Activated CD8-positive, alpha-beta memory T cell treated with anti-CD3 and anti-CD28 coated beads for 48 hours (primary cell): ENCODE measurements at places on chromosomes 4 and X.

GRCh38 chr4:7083597-7084563 is 16.0 kb upstream of the GRPEL1 start:
- no peak for DNase-seq

DNA sequence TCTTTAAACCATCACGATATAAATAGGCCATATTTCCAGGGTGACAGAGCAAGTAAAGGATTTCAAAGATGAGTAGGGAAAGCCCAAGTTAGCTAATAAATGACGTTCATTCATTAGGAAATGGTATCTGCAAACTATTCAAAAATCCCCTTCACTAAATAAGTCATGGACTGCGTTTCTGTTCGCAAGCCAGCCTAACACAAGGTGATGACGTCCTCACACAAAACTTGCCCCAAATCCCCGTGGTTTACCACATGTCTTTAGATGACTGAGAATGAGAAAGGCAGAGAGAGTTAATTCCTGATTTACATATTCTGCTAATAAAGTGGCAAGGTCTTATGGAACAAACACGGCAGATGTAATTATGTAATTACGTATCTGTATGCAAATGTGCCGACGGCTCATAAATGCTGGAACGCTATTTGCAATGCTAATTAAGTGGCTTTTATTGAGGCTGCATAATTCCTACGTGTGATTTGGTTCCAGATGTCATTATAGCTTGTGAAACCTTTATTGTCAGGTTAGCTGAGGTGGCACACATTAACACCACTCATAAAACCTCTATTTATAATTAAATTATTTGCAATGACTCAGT is 437.7 kb upstream of the FRG1 start:
- DNase-seq = no peak

- DNase-seq = no peak
These were observed 32.2 kb downstream of the GPAT3 start for GRCh38 chr4:83568062-83568461.

- no peak for DNase-seq
These were observed 39.2 kb downstream of the FGFRL1 start for GRCh38 chr4:1050486-1051213.

DNA sequence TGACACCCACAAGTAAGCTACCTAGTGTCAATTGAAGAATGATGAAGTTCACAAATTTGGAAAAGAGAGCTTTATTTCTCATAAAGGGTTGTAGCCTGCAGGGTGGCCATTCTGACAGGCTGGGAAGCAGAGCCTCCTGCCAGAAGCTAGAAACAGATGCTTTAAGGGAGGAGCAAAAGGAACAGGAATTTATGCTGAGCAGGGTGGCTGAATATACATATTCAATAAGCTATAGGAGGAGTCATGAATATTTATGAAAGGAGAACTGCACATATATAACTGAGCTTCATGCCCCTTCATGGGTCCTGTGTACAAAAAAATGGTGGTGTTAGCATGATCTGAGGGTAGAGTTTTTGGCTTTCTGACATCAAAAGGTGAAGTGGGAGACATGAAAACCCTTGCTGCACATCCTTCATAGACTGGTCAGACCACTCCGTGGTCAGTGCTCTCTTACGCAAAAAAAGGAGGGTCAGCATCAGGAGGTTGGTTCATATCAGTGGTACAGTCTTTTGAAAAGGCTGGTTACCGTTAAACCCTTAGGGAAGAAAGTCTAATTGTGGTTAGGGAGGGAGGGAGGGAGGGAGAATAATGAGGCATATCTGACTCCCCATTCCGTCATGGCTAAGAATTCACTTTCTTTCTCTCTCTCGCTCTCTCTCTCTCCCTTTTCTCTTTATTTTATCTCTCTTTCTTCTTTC is 121.4 kb downstream of the LUZP4 start:
- DNase-seq = no peak

GRCh38 chr4:186709517-186709916 is 14.1 kb downstream of the FAT1 start:
- no peak for DNase-seq

DNA sequence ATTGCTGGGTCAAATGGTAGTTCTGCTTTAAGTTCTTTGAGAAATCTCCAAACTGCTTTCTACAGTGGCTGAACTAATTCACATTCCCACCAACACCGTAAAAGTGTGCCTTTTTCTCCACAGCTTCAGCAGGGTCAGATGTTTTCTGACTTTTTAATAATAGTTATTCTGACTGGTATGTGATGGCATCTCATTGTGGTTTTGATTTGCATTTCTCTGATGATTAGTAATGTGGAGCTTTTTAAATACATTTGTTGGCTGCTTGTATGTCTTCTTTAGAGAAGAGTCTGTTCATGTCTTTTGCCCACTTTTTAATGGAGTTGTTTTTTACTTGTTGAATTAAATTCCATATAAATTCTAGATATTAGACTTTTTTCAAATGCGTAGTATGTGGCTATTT is 257.5 kb upstream of the ANKRD50 start:
- DNase-seq = no peak

GRCh38 chr4:76597423-76597979 is 162.5 kb downstream of the SHROOM3 start:
- DNase-seq = no peak

DNA sequence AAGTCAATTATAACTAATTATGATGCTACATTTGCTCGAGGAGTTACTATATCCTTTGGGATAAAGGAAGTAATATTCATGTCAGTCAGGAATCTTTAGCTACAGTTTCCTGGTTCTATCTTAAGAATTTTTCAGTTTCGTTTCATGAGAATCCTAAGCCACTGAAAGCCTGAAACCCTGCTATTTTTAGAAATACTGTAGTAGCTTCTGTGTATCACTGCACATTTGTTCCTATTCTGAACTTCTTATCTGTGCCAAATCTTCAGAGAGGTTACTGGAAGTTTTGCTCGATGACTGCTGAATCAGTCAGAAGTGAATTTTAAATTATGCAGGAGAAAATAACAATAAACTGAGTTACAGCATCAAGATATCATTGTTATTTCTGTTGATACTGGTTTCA is 249.2 kb downstream of the TENM3 start:
- DNase-seq = no peak

DNA sequence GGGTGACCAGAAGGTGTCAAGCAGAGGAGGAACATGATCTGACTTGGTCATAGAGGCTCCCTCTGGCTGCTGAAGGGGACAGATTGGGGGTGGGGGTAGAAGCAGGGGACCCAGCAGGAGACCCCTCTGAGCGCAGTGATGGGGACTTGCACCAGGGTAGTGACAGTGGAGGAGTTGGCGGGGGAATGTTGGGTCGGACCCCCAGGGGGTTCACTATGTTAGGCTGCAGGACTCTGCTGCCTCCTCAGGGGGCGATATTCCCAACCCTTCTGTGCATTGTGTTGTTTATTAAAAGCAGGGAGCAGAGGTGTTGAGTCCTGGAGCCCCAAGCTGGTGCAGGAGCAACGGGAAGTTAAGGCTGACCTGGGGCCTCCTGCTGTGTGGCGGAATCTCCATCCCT is 8.8 kb downstream of the WDR13 start:
- DNase-seq = no peak

- no peak for DNase-seq
These were observed 119.5 kb downstream of the PJA1 start for GRCh38 chrX:69045616-69046345.

DNA sequence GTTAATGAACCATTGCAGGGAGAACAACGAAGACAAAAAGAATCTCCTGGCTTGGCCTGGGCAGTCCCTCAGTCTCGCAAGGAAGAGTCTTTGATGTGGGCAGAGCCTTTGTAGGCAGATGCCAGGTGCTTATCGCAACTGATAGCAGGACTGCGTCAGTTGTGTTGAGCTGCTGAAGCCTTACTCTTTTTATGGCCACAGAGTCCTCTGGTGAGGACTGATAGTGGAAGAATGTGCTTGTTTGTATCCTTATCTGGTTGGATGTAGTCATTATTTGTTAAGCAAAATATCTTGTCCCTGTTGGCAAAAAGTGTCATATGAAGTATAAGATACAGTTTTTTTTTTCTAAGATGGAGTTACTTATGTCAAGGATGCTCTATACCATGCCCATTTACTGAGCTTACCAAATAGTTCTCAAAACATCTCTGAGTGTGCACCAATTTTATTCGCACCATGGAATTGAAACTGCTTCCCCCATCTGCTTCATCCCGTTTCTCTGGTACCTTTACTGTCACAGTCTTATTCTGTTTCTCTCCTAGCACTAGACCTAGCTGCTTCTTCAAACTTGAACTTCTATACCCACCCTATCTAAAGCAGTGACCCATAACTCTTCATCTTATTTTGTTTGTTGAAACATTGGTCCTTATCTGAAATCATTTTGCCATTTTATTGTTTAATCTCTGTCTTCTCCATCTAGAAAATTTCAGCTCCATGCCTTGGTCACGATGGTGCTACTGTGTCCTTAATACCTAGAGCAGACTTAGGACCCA is 47.0 kb upstream of the SPRY1 start:
- DNase-seq = no peak

GRCh38 chr4:53709693-53710092 is 118.4 kb upstream of the LNX1 start:
- no peak for DNase-seq

- no peak for DNase-seq
These were observed 1.7 kb downstream of the SH3D19 start for GRCh38 chr4:151323667-151324066.

DNA sequence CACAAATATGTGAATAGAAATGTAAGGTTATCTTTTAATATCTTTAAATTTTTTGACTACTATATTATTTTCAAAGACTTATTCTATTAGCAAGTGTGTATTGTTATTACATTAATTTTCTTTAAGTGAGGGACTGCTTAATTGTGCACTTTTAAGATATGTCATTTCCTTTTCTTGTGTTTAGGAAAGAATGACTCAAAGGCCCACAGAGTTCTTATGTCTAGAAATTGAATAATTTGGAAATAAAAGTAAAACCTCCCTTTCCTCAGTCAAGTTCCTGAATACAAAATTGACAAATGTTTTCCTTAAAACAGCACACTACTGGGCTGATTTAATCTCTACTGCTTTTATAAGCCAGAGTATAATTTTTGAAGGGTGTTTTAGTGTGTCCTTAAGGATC is 169.7 kb downstream of the TMEM47 start:
- no peak for DNase-seq

DNA sequence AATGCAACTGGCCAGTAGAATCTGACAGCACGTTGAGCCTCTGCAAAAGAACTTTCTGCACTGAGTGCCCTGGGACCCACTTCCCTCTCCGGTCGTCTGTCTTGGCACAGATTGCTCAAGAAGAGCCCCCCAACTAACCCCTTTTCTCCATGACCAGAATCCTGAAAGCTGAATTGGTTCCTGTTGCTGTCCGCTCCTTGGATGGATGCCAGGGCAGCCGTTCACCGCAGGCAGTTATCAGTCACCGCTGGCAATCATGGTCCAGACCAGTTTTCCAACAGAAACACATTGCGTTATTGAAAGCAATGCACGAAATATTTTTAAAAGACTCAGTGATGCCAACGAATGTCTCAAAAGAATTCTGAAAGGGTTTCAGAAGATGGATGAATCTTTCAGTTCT is 733.7 kb upstream of the FRG1 start:
- no peak for DNase-seq
